Cardiac fibroblast (primary cell): ENCODE measurements at places on chromosomes 3 and 15.

GRCh38 chr15:81184188-81184587 is 12.5 kb upstream of the IL16 start:
- DNase-seq, result peak; percentile 13

DNA sequence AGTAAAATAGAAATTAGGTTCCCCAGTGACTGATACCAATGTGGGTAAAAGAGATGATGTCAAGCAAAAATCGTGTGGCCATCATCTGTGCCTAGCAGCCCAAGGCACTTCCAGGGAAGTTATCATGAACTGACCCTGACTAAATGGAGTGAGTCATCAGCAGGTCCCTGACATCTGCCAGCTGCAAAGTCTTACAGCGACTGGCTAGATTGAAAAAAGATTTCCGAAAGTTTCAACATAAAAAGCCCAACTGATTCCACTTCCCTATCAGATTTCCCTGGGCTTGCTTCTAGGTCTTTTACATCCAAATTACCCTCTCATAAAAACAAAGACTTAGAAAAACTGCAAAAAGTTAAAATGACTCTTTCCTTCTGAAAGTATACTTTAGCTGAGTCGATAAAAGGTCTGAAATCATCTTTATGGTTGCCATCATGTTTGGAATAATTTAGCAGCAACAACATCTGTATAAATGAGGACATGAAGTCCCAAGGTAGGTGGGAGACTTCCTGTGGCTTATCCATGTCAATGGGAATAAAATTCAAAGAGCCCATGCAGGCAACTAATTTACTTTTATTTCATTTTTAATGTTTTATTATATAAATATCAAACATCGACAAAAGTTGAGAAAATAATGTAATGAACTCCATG is 342.8 kb downstream of the ERC2 start:
- peak; percentile 44 for DNase-seq

DNA sequence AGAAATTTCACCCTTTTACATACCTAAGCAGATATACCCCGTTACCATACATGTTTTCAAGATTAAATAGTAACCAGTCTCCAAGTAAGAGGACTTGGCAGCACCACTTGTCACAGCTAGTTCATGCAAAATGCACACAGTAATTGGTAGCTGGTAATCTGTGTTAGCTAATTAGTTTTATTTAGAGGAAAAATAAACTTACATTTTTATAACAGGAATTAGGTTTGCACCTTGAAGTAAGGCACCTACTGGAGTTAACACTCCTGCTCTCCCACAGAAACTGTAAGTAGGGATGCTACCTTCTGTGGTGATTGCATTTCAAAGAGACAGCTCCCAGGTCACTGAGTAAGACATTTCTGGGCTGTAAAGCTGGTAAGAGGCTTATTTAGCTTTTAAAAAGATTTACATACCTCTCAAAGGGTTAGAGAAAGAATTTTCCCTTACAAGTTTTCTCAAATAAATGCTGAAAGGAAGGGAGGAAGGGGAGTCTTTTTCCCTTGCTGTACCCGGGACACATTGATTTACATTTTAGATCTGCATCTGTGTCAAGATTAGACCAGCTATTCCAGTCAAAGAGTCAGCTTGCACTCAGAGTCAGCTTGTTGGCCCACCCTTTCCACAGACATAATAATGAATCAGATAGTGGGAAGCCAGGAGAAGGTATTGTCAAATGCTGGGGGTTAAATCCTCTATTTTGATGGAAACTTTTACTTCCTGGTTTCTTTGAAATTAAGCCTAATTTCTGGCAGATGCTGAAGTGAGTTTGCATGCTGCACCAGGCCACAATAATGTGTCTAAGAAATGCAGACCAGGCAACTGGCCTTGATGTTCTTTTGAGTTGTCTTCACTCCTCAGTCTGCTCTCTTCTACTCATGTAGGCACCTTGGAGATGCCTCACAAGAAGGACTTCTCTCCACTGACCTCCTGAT is 77.6 kb upstream of the CHD2 start:
- no peak for DNase-seq

GRCh38 chr3:98779541-98780335 is 16.6 kb downstream of the ST3GAL6 start:
- peak; percentile 82 for DNase-seq

- no peak for DNase-seq
These were observed 241.9 kb upstream of the PEX5L start for GRCh38 chr3:180278583-180279188.

GRCh38 chr15:70701891-70702568 is 61.3 kb downstream of the UACA start:
- peak; percentile 78 for DNase-seq

- DNase-seq, result no peak
These were observed 86.0 kb upstream of the LIMD1 start for GRCh38 chr3:45508483-45509037.

DNA sequence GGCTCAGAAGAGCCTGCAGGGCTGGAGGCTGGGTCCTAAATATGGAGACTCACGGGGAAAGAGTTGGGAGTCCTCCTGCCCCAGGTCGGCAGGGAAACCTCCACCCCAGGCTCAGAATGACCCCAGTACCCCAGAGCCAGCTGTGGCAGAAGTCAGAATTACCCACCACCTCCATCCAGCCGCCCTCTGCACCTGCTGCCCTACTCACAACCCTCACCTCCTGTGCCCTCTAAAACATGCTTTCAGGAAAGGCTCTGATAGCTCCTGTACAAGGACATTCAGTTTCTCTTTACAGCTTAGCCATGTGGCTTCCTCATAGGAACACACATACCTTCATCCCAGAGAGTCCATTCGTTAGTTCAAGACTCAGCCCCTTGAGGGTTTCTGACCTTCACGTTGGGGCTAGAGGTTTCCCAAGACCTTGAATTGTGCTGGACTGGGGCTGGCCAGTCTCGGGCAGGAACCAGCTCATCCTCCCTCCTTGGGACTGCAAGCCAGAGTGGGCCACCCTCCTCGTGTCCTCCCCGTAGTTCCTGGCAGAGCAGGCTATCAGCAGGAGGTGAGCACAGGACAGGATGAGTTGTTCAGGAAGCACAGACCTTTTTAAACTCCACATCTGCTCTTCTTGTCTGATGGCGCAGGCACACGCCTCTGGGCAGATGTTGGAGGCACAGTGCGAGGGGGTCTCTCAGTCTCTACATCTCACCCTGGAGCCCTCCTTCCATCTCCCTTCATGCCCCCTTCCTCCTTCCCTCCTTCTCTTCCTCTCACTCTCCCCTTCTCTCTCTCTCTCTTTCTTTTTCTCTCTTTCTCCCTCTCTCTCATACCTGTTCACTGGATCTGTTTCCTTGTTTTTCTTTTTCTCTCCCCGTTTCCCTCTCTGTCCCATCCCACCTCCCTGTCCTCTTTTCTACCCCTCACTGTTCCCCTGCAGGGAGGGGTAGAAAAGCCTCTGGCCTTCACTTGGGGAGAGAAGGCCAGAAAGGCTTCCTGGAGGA is 55.9 kb upstream of the NR2C2 start:
- DNase-seq, result no peak

DNA sequence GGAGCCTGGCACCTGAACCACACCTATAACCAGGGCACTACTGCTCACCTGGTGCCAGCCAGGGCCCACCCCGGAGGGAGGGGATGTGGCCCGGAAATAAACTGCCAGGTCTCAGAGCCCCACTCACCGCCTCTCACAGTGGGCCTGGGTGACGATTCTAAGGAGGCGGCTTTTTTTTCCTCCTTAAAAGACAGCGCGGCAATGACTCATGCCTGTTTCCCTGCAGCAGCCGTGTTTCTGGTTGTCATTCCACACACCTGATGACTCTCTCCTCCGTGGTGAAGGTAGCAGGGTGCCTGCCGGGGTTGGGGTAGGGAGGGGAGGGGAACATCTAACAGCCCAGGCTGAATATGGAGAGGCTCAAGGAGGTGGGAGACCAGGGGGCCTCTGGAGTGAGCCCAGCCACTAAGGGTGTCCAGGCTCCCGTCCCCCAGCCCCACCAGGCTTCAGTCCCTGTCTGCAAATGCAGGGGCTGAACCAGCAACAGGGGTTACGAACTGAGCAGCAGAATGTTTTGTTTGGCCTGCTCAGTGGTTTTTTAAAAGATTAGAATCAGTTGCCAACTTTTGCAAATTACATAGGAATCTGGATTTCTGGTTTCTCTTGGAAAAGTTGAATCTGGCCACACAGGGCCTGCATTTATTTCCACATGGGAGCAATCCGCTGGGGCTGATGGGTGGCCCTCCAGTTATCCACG is 127.3 kb upstream of the LINGO1 start:
- no peak for DNase-seq
